ENCODE measurements at places on chromosomes 1 and 21.

- DNase-seq = no peak
Observed at GRCh38 chr21:27108228-27108627, 141.3 kb upstream of the ADAMTS5 start.

DNA sequence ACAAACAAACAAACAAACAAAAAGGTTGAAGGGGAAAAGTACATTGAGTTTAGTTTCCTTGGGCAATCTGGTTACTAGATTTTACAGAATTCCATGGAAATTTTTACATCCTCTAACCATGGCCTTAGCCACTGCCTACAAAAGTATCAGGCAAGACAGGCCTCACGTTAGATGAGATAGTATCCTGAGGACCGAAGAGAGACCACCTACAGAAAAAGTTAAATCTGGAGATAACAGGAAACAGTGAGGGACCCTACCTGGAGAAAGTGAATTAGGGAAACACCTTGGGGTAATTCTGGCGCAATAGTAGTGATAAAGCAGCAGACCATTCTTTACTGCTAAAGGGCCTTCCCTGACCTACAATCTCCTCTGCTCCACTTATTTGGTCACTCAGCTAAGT, 8.7 kb downstream of the RAB29 start:
- no peak for DNase-seq

DNA sequence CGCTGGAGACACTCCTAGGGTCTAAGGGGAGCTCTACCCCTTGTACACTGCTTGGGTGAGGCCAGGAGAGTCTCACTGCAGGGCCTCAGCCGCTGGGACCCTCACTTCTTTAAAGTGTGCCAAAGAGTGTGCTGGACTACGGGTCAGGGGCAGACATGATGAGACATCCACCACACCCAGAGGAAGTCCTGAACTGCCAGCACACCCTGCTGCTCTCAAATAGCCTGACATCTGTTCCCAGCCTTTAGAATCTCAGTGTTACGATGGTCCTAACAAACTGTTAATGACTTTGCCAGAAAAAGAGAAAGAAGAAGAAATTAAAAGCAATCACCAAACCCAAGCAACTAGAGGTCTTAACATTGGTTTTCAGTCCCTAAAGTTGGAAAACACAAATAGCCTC, 49.0 kb downstream of the MRPL37 start:
- no peak for DNase-seq

DNA sequence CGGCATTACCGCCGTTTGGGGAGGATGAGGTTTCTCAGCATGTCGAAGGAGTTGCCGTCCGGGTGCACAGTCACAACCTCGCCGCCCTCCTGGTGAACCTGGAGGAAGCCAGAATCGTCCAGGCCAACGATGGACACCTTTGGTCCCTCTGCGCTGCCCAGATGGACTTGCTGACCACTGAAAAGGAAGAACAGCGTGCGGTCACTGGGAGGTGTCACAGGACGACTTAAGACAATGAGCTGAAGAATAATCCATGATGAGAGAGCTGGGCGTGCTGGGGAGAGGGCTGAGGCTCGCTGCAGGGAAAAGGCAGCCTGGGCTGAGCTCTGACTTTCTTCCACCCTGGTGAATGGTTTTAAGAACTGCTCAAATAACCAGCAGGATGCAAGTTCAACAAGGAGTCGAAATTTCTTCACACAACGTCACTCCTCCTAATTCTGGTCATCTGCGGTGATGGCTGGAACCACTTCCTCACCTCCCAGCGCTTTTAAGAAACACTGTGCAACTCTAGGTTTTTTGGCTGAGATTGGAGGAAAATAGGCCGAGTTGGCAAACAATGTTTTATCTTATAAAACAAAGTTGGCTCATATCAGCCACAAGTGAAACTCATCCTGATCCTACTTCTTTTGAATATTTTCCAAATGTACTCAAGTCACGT, 55.5 kb downstream of the SIM2 start:
- no peak for DNase-seq

DNA sequence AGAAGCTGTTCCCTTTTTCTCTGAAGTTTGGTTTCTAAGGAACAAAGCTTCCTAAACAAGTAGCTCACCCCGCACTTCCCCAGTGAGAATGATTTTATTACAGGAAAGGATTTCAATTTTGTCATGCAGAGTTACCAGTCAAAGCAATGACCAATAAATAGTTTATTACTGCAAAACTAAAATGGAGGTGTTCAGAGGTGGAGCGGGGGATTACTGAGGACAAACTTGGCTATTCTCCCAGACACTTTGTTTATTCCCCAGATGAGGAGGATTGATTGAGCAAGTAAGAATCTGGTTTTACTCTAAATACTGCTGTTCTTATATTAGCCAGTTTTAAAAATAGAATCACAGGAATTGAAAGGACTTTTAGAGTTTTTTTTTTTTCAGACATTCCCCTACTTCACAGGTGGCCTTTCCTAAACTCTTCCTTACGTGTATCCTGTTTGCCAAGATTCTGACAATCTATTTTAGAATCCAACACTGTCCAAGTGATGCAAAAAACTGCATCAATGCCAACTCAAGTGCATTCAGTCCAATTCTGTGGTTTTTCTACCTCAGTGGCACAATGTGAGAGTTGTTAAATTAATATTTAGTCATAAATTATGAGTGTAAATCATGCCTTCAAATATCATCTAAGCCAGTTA, 136.1 kb downstream of the TNFSF18 start:
- no peak for DNase-seq

- DNase-seq = no peak
Observed at GRCh38 chr1:88655685-88656299, 28.3 kb upstream of the PKN2 start.

GRCh38 chr1:244163861-244164510, 112.9 kb downstream of the ZBTB18 start:
- no peak for DNase-seq

- no peak for DNase-seq
Observed at GRCh38 chr1:5982868-5983267, 9.4 kb downstream of the NPHP4 start.

GRCh38 chr1:218347723-218348627, 2.8 kb downstream of the TGFB2 start:
- DNase-seq = no peak

DNA sequence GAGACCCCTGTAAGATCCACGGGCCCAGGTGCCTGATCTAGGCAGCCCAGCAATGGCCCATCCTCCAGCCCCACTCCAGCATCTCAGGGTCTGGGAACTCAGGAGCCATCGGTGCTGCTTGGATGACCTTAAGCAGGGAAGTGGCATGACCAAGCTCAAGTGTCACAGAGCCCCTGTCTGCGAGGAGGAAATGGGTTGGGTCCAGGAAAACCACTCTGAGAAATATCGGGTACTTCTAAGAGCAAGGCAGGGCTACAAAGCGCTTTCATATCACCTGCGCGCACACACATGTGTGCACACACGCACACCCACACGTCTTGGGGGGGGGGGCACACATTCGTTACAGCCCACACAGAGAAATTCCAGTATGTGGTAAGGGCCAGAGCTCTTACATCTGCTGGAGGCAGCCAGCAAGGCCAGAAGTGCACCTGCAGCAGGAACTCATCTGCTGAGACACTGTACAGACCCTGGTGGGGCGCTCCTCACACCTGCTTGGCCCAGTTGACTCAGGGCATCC, 32.6 kb upstream of the SPOCD1 start:
- DNase-seq = peak; percentile 24

GRCh38 chr1:170967042-170967910, 31.9 kb downstream of the MROH9 start:
- no peak for DNase-seq

DNA sequence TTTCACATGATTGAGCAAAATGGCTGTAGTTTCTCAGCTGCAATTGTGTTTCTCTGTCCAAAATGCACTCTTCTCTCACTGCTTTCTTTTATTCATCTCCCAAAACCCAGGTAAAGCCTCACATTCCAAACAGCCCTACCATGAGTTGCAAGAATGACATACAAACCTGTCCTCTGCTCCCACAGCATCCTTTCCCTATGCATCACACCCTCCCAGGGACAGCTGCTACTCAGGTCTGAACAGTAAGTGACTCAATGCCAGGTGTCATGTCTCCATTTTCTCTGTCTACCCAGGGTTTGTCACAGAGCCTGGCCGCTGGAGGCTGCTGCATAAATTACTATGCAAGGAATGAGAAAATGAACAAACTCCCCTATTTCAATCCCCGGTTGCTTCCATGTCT, 118.5 kb downstream of the PLD5 start:
- DNase-seq = no peak

DNA sequence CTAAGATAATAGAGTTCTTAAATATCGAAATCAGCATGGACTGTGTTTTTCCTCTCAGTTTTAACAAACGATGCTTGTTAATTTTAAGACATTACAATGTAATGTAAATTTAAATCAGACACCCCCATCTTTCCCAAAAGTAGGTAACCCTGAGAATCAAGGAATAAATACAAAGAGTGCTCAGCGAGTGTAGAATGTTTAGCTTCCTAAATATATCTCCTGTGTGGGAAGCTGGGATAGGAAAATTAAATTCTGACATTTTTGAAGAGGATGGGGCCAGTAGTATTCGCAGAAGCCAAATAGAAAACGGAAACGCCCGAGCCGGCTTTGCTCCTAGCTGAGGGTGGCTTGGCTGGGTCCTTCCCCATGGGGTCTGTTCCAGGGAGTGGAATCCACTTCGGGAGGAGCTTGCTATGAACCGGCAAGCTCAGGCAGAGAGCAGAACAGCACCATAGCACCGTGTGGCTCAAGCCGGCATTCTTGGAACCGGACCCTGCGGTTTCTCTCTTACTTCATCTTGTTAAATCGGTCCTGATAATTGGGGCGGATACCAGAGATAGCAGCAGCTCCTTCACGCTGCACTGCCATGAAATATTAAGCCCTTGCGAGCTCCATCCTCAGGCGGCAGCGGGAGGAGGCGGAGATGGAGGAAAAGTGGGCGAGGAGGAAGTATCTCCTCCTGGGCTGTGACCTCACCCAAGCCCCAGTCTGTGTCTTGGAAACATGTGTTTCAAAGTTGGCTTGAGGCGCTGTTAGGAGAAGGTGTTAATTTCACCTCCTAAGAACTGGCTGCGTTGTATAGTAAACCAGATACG, 24.9 kb downstream of the MAP3K7CL start:
- DNase-seq = no peak
